ENCODE measurements at places on chromosomes 2 and 18.

GRCh38 chr2:75489721-75490120, 71.0 kb downstream of the EVA1A start:
- no peak for DNase-seq

DNA sequence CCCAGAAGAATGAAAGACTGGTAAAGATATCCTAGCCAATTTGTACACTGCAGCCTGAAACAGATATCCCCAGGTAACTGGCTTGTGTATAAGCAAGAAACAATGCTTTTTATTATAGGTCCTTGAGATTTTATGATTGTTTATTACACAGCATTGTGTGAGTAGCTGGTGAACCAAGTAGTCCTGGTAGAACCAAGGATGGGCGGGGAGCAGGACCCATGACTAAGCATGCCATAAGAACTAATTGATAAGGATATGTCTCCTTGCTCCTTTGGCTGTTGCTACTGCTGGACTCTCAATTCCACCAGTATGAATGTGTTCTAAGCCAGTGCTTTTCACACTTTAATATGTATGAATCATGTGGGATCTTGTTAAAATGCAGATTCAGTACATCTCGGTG, 12.3 kb upstream of the ALMS1 start:
- DNase-seq: no peak

DNA sequence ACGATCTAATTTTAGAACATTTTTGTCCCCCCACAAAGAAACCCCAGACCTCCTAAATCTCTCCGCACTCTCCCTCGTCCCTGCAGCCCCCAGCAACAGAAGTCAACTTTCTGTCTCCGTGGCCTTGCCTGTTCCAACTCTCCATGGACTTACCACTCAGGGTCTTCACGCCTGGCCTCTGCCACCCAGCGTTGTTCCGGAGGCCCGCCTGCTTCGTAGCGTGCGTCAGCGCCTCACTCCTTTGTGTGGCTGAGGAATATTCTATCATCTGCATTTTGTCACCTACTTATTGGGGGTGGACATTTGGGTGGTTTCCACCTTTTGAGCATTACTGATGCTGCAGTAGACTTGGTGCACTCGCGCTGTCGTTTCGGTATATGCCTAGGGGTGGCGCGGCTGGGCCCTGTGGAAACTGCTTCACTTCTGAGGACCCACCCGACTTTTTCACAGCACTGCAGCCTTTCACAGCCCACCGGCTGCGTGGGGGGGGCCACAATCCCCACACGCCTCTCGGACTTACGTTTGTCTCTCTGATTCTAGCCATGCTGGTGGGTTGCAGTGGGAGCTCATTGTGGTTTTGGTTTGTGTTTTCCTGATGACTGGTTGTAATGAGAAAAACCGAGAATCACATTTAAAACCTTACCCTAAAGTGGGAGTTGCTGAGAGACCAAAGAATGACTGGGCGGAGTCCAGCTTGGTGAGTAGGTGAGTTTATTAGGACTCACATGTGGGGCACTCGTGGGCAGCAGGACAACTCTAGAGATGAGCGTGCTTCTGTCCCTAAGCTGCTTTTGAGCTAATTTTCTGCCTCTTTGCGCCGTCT, 1.4 kb upstream of the HSBP1L1 start:
- no peak for DNase-seq

DNA sequence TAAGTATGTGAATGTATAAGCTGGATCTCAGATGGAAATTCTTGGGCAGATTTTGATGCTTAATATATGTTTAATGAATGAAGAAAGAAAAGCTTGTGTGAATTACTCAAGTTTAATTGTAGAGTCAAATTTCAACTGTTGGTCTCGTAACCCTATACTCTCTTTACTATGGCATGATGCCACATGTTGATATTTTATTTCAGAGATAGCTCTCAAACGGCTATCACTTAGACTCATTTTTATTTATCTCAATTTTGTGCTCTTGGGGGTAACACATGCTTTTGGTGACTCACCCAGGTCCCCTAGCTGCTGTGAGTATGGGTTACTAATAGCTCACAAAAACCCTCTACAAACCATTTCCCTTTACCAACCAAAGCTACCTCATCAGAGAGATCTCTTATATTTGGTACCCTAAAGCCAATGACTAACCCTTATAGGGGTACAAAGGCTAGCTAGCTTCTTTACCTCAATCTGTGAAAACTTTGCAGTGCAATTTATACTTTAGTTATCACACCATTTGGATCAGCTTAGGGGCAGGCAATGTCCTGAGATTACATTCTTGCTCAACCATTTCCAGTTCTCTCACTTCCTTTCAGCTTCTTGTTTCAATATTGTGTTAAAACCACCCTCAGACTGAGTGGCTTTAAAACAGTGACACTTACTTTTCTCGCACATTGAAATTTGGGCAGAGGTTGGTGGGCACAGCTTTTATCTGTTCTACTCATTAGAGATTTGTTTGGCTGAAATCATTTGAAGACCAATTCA, 240.3 kb downstream of the CDH7 start:
- no peak for DNase-seq

GRCh38 chr2:177059293-177059692, 153.3 kb upstream of the HNRNPA3 start:
- DNase-seq: no peak

DNA sequence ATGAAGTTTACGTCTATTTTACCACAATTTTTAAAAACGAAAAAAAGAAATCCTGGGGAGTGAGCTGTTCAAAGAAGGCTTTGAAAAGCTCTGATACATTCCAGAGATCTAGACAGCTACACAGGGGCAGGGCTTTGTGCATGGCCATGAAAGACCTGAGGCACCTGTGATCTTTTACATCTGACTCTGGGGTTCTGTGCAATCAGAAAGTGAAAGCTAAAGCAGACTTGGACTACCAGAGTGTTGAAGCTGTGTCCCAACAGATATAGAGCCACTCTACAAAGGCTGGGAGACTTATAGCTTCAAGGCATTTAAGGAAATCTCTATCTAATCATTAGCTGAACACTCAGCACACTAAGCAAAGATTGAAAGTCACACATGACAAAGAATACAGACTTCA, 34.1 kb downstream of the PARD6G start:
- no peak for DNase-seq

- DNase-seq: no peak
Measured at GRCh38 chr18:78711316-78711715, 268.3 kb upstream of the SALL3 start.

DNA sequence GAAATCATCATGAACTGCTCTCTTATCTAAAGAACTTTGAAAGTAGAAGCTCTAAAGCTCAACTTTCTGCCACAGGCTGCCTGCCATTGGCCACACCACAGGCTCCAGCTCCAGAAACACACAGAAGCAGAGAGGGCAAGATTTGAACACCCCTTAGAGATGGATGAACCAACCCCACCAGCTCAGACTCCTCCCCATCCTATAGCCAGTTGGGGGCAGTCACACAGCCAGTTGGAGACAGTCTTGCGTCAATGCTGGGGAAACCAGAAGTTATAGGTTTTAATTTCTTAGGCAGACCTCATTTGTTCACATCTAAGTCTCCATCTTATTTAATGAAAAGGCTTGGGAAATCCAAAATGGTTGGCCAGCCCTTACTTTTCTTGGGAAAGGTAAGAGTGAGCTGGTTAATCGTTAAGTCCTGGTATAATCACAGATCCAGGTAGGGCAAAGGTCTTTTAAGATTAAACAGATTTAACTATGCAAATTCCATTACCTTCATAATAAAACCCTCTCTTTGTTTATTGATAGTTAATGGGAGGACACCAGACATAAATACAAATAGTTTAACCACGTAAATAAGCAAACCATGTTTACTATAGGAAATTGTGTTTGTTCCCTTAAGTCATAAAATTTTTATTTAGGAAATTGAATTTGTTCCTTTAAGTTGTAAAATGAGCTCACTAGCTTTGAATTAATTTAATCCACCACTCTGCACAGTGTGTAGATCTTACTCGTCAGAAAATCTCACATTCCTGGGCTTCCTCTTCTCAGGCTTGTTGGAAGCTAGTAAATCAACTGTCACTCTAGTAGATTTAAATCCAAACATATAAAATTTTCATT, 28.0 kb downstream of the MRO start:
- DNase-seq: no peak

DNA sequence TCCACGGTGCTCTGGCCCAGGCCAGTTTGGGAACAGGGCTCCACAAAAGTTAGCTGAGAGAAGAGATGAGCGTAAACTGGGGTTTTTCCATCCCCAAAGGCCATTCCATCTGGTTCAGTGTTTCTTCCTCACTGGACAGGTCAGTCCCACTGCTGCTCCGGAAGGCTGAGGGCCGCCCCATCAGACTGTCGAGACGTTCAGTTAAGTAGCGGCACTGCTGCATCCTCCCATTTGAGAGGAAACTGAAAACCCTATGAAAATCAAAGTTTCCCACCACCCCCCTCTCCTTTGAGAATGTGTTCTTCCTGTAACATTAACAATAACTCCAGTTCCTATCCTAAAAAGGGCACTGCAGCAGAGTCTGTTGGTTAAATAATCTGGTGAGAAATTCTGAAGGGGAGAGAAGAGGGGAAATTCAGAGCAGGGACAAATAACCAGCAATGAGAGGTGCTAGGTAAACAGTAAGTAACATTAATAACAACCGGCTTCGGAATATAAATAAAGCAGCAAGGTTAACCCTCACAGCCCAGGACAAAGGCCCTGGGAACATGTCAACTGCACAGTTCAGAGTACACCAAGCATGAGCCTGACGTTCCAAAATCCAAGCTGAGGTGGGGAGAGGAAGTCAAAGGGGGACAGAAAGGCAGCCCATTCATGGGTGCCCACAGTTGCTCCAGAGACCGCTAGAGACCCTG, 55.4 kb downstream of the UXS1 start:
- no peak for DNase-seq

DNA sequence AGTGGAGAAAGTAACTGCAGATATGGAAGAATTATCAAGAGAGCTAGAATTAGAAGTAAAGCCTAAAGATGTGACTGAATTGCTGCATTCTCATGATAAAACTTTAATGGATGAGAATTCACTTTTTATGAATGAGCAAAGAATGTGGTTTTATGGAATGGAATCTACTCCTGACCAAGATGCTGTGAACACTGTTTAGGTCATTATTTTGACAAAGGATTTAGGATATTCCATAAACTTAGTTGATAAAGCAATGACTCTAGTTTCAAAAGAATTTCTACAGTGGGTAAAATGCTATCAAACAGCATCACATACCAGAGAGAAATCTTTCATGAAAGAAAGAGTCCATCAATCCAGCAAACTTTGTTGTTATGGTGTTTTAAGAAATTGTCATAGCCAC, 1317.7 kb upstream of the ACVR2A start:
- DNase-seq: no peak

- no peak for DNase-seq
Measured at GRCh38 chr2:46079985-46080560, 217.1 kb upstream of the EPAS1 start.

- no peak for DNase-seq
Measured at GRCh38 chr18:71352618-71353017, 1063.8 kb downstream of the SOCS6 start.

DNA sequence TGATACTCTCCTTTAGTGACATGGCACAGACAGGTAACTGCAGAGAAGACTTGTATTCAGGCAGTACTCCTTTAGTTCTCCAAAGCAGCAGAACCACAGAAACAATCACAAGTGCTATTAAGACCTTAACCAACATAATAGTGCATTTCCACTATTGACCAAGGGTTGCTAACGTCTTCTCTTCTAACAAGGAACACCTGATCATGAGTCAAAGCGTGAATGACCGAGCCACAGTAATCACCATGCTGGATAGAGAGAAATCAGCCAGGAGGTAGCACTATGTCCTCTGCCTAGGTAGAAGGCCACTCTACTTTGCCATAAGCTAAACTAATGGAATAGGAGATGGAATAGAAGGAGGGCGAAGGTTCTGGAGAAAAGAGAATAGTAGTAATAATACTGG, 161.0 kb downstream of the ANKRD44 start:
- DNase-seq: no peak

DNA sequence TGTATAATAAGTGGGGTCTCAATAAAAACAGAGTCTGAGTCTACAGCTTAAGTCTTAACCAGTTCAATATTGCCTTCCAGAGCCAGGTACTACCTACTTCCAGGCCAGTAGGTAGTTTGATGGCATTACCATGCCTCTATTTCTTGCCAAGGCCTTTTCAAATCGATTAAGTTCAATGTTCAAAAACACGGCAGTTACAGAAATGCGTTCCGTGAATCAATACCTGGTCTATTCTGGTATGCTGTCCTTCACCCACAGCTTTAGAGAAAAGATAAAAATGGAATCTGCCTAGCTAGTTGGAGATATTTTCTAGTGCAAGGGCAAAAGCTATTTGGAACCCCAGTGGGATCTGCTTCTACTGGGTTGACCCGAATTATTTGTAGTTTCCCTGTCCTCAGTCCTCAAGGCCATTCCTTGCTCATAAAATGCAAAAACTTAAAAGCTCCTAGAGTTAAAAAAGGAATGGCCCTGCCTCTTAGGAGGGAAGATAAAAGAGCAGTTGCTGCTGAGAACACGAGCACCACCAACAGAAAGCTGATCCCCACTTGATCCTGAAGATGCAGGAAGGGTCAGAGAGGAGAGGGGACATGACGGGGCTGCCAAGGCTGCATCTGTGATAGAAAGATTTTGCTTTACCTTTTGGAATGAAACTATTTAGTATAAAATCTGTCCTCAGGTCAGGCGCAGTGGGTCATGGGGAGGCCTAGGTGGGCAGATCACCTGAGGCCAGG, 109.6 kb upstream of the SCG2 start:
- DNase-seq: no peak

DNA sequence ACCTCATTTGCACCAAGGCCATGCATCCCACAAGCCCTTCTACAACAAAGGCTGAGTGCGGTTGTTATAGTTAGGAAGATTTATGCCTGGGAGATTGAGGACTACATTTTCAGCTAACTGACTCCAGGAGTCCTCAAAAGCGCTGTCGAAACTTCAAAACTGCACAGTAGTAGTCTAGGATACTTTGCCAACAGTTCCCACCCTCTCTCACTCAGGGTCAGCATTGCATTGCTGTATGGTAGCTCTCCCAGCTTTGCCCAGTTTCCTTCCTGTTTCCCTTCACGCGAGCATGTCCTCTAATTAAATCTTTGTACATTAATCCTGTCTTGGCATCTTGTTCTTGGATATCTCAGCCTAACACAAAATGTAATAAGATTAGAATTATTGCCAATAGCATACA, 420.6 kb upstream of the UBE2E3 start:
- no peak for DNase-seq

GRCh38 chr2:74824679-74825078, 9.2 kb upstream of the HK2 start:
- DNase-seq: no peak

- DNase-seq: no peak
Measured at GRCh38 chr2:230758566-230759480, 46.2 kb downstream of the CAB39 start.

- no peak for DNase-seq
Measured at GRCh38 chr2:164785457-164785856, 56.2 kb downstream of the COBLL1 start.

DNA sequence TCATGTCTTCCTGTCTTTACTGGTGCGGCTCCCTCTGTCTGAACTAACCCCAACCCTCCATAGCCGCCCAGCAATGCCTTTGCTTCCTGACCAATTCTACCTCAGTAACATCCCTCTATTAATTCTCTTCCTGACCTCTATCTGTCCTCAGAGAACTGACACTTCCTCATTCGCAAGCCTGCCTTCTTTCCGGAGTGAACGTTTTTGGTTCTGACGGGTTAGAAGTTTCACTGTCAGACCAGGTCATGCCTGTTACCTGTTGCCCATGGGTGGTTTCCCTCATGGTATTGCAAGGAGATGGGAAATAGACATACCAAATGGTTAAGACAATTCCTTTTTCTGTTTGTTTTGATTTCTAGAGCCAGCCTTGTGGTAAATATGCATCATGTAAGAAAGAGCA, 453.4 kb upstream of the SLC14A2 start:
- DNase-seq: no peak
